ENCODE measurements at places on chromosomes 11 and 22. TPM values are rescaled to one million over a fixed set of nuclear protein-coding genes. Genes with fewer than 3 reads are reported as not detected.

DNA sequence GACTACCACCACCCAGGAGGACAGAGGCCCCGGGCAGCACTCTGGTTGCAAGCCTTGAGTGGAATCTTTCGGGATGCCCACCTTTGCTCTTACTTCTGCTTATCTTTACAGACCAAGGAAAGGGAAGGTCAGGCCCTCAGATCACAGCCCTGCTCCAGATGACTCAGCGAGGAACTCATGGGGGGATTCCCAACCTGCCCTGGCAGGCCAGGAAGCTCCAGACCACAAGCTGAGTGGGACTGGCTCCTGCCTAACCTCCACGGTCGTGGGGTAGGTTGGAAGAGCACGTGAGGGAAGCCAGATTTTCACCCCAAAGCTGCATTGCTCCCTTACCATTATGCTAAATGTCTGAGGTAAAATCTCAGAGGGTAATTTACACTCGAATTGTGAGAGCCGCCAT is 11.8 kb downstream of the TBC1D10A start:
- no peak overlapping the region for H3K4me3 ChIP-seq
- DNase-seq, result no peak
- H3K27me3 ChIP-seq, result no peaks in the 10 kb centered on the region
- H3K4me1 ChIP-seq, result peaks cover 11% of the 10 kb centered on the region
- no peak overlapping the region for H3K27ac ChIP-seq

GRCh38 chr11:34537636-34538035 is 24.0 kb upstream of the ELF5 start:
- no peak overlapping the region for H3K4me3 ChIP-seq
- no peaks in the 10 kb centered on the region for H3K4me1 ChIP-seq
- H3K27ac ChIP-seq, result no peak overlapping the region
- no peak for DNase-seq
- H3K27me3 ChIP-seq, result no peaks in the 10 kb centered on the region

DNA sequence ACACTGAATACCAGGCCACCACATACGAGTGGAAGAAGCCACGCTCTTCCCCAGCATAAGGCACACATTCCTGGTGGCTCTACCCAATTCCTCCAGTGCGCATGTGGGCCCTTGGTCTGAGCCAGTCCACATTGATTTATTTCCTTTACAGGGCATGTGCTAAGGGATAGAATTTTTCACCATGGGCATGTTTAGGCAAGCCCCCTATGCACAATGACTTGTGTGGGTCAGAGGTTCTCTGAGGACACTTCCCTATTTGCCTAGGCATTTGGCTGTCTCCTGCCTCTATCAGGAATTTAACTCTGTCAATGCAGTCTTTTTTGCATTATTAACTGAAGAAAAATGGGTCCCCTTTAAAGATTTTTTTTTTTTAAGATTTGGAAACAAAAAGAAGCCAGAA is 718.1 kb downstream of the NTM start:
- H3K27me3 ChIP-seq, result no peaks in the 10 kb centered on the region
- H3K36me3 ChIP-seq, result no peaks in the 10 kb centered on the region
- H3K4me1 ChIP-seq, result no peaks in the 10 kb centered on the region
- H3K4me3 ChIP-seq, result no peak overlapping the region

- no peak for DNase-seq
- no peak overlapping the region for H3K27ac ChIP-seq
- H3K27me3 ChIP-seq, result no peaks in the 10 kb centered on the region
- H3K36me3 ChIP-seq, result no peaks in the 10 kb centered on the region
- no peak overlapping the region for H3K4me3 ChIP-seq
Measured at GRCh38 chr11:129625930-129626329, 189.7 kb upstream of the TMEM45B start.

- peak; percentile 18 for DNase-seq
- no peaks in the 10 kb centered on the region for H3K36me3 ChIP-seq
- no peaks in the 10 kb centered on the region for H3K27me3 ChIP-seq
Measured at GRCh38 chr11:86740628-86741483, 59.5 kb upstream of the PRSS23 start.

- H3K27ac ChIP-seq, result no peak overlapping the region
- no peaks in the 10 kb centered on the region for H3K4me1 ChIP-seq
- DNase-seq, result no peak
- no peaks in the 10 kb centered on the region for H3K36me3 ChIP-seq
- peaks cover 97% of the 10 kb centered on the region for H3K27me3 ChIP-seq
Measured at GRCh38 chr22:50014053-50014501, 1.5 kb upstream of the IL17REL start.

DNA sequence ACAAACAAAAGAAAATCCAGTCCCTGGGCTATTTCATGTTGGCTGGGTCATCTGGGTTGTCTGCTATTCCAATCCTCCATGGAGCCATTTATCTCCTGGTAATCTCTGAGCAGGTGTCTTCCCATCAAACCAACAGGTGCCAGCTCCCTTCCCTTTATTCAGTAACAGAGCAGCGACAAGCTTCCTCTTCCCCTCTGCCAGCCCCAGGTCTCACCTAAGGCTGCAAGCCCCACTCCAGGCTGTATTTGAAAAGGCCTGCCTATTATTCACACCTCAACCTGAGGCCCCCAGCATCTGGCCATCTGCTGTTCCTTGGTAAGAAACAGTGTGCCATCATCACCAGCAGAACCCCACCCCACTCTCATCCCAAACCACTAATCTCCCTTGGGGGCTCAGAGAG is 436.2 kb downstream of the BUD13 start:
- DNase-seq, result no peak
- no peaks in the 10 kb centered on the region for H3K4me1 ChIP-seq
- H3K27ac ChIP-seq, result no peak overlapping the region
- no peak overlapping the region for H3K4me3 ChIP-seq
- no peaks in the 10 kb centered on the region for H3K36me3 ChIP-seq
- H3K27me3 ChIP-seq, result no peaks in the 10 kb centered on the region

- no peak overlapping the region for H3K27ac ChIP-seq
- no peaks in the 10 kb centered on the region for H3K4me1 ChIP-seq
- H3K27me3 ChIP-seq, result peaks cover 43% of the 10 kb centered on the region
Measured at GRCh38 chr11:63613517-63614135, 607 bp downstream of the PLAAT3 start.

DNA sequence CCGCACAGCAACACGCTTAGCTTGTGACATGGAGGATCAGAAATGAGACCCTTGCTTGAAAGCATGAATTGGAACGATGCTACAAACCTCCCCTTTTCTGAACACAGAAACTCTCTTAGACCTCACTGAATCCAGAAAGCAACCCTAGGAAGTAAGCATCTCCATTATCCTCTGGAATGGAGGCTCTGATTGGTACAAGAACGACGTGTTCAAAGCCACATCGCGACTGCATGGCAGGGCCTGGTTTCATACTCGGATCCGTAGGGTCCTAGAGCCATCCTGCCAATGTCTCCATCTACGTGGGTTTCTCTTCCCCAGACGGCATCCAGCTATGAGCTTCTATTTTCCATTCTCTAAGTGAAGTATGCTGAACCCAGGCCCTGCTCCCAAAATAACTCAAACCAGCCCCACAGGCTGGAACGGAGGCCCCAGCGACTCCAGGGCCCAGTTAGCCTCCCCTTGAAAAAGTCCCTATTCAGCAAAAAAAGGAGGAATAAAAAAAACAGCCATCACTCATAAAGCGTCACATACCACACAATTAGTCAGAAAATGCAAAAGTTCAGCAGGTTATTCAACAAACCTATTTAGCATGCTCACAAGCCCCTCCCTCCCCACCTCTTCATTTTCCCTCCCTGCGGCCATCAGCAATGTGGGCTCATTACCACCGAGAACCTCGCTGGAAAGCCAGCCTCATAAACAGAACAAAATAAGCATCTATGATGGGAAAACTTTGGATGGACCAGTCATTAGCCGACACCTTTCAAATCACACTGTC is 7.1 kb upstream of the MN1 start:
- no peak overlapping the region for H3K4me3 ChIP-seq
- H3K36me3 ChIP-seq, result no peaks in the 10 kb centered on the region
- DNase-seq, result no peak
- H3K27ac ChIP-seq, result no peak overlapping the region
- peaks cover 10% of the 10 kb centered on the region for H3K4me1 ChIP-seq
- no peaks in the 10 kb centered on the region for H3K27me3 ChIP-seq

DNA sequence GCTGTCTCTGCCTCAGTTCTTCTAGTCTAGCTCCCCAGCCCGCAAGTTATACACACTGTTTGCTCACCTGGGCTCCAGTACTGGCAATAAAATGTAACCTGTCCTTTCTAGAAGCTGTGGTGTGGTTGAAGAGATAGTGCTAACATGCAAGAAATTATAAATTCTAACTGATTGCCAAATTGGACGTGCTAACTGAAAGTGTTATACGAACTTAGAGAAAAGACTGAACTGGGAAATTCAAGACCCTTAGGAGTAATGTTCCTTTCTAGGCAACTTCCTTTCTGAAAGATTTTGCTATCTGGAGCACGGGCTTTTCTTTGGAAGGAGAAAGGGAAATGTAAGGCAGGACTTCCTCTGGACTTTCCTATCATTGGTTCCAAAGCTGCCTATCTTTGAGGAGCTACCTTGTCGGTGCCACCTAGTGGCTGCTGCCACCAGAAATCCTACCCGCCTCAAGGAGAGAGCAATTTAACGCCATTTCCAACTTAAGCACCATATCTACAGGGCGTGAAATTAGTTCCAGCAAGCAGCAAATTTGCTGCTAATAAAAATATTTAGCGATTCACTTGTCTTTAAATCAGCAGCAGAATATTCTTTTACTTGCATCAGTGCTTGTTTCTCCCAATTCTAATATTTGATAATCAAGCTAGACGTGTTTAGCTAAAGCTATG is 12.7 kb upstream of the TMEM218 start:
- no peaks in the 10 kb centered on the region for H3K36me3 ChIP-seq
- H3K4me3 ChIP-seq, result no peak overlapping the region
- no peak overlapping the region for H3K27ac ChIP-seq
- no peaks in the 10 kb centered on the region for H3K4me1 ChIP-seq
- peak; percentile 66 for DNase-seq

DNA sequence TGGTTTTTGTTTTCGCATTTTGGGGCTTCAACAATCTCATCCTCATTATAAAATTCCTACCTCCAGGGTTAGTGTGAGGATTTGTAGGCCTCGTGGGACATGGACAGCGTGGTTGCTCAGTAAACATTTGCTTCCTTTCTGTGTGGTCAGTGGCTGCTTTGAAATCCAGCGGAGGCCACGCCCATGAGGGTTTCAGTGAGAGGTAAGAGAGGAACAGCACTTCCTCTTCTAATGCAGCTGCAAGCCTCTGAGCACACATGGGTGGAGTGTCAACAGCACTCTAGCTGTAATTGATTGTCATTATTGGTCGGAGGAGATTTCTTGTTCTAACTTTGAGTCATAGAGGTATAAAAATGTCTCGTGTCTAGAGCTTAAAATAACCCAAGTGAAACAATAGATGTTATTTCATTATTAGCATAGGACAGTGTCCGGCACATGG is 6.0 kb upstream of the ARHGAP42 start:
- no peaks in the 10 kb centered on the region for H3K27me3 ChIP-seq
- no peaks in the 10 kb centered on the region for H3K36me3 ChIP-seq
- peaks cover 33% of the 10 kb centered on the region for H3K4me1 ChIP-seq
- H3K4me3 ChIP-seq, result no peak overlapping the region
- peak; percentile 29 for DNase-seq

GRCh38 chr11:108713076-108713790 is 48.4 kb downstream of the DDX10 start:
- H3K4me3 ChIP-seq, result no peak overlapping the region
- no peaks in the 10 kb centered on the region for H3K27me3 ChIP-seq
- no peaks in the 10 kb centered on the region for H3K4me1 ChIP-seq
- H3K36me3 ChIP-seq, result peaks cover 4% of the 10 kb centered on the region

DNA sequence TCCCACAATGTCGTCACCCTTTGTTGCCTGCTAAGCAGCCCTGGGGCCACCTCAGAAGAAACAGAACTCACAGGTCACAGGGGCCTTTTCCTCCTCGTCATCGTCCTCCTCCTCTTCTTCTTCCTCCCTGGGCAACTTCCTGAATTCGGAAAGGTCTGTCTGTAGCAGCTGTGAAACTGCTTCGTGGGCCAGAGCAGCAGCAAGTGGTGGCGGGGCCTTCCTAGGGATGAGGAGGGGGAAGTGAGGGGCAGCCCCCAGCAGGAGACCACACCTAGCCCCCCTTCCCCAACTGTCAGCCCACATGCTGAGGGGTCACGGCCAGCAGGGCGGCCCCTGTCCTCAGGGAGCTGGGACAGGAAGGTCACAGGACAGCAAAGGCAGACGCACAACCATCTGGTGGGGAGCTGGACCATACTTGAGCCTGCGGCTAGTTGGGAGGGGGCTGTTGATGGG is 13.2 kb downstream of the PPM1F start:
- no peak overlapping the region for H3K27ac ChIP-seq
- no peak overlapping the region for H3K4me3 ChIP-seq
- no peak for DNase-seq
- H3K4me1 ChIP-seq, result no peaks in the 10 kb centered on the region
- no peaks in the 10 kb centered on the region for H3K27me3 ChIP-seq

DNA sequence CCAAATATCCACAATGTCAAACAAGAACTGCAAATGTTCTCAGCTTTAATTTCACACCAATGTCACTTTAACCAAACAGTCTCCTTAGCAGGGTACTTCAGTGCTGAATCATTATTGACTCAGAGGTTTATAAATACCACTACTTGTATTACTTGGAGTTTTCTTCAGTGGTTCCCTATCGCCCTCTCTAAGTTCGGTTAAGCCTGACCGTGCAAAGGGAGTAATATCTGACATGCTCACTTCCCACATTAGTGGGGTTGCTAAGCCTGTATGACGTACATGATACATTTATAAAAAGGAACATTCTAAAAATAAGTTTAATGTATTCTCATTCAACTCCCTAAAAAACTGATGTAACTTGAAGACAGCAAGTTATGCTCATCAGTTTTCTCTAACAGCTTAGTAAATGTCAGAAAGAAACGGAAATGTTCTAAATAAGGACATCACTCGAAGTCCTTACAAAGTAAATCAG is 93.1 kb upstream of the ZC3H12C start:
- H3K4me3 ChIP-seq, result no peak overlapping the region
- H3K36me3 ChIP-seq, result no peaks in the 10 kb centered on the region
- peak; percentile 14 for DNase-seq
- H3K27me3 ChIP-seq, result no peaks in the 10 kb centered on the region
- no peak overlapping the region for H3K27ac ChIP-seq

DNA sequence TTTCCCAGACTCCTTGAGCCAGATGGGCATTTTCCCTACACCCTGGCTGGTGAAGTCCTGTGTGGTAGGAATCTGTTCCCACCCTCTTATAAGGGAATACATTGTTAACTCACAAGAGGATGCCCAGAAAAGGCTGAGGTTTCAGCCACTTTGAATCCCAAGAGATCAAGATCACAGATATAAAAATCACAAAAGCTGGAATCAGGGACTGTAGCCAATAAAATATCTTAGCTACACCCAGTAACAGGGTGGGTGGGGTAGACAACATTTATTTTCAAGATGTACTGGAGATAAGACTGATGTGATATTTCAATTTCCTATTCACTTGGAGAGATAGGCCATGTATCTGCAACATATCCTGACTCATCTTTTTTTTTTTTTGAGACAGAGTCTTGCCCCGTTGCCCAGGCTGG is 50.3 kb downstream of the COPB1 start:
- H3K4me1 ChIP-seq, result no peaks in the 10 kb centered on the region
- no peaks in the 10 kb centered on the region for H3K36me3 ChIP-seq
- H3K4me3 ChIP-seq, result no peak overlapping the region
- no peak overlapping the region for H3K27ac ChIP-seq

GRCh38 chr11:65329944-65330403 is 3.7 kb upstream of the DPF2 start:
- H3K27ac ChIP-seq, result no peak overlapping the region
- no peak overlapping the region for H3K4me3 ChIP-seq
- H3K27me3 ChIP-seq, result no peaks in the 10 kb centered on the region
- H3K36me3 ChIP-seq, result no peaks in the 10 kb centered on the region

GRCh38 chr11:94077552-94078293 is 50.9 kb upstream of the PANX1 start:
- peak; percentile 2 for DNase-seq
- no peaks in the 10 kb centered on the region for H3K4me1 ChIP-seq
- no peak overlapping the region for H3K27ac ChIP-seq

Gene MISFA
- 3.6 TPM for total RNA-seq

Gene SOX6
- total RNA-seq, result 9.6 TPM

Gene OSBP2
- total RNA-seq, result 19.4 TPM

Gene MS4A6A
- total RNA-seq, result 0.83 TPM

Data from cardiac muscle cell (in vitro differentiated cells and primary cell).